ENCODE measurements at places on chromosomes 13 and 19.
A peak's percentile ranks its signal among the peaks of the same experiment; 100 is the strongest.

- peak; percentile 73 for DNase-seq
These were observed 51.1 kb downstream of the LMO7 start for GRCh38 chr13:75687150-75687763.

GRCh38 chr19:43395561-43395960 is 19.1 kb upstream of the TEX101 start:
- no peak for DNase-seq

- peak; percentile 88 for DNase-seq
These were observed 9.1 kb downstream of the SLITRK5 start for GRCh38 chr13:87680298-87680697.

GRCh38 chr19:51754109-51754508 is 2.4 kb upstream of the FPR1 start:
- DNase-seq: no peak

DNA sequence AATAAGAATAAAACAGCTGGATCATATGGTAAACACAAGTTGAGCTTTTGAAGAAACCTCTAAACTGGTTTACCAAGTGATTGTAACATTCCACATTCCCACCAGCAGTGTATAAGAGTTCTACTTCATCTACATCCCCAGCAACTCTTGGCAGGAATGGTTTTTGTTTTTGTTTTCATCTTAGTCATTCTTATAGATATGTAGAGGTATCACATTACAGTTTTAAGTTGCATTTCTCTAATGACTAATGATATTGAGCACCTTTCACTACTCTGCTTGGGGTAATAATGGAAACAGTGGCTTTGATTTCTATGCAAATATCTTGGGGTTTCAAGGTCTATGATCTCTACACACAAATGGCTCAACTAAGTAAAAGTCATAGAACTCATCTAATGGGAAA is 614.5 kb downstream of the TBC1D4 start:
- no peak for DNase-seq

DNA sequence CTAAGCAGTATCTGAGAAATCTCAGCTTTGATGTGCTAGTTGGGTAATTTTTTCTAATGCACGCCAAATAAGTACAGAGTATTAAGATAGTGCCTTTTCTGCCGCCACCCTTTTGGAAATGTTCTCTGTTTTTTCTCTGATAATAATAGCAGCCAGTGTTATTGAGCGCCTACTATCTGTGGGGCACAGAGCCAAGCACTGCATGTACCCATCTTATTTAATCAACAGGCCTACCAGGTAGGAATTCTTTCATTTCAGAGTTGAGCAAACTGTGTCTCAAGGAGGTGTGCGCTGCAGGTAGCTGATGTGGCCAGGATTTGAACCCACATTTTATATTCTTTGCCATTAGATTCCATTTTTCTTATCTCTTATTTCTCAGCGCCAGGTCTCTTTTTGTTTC is 1.4 kb downstream of the EPN1 start:
- no peak for DNase-seq

DNA sequence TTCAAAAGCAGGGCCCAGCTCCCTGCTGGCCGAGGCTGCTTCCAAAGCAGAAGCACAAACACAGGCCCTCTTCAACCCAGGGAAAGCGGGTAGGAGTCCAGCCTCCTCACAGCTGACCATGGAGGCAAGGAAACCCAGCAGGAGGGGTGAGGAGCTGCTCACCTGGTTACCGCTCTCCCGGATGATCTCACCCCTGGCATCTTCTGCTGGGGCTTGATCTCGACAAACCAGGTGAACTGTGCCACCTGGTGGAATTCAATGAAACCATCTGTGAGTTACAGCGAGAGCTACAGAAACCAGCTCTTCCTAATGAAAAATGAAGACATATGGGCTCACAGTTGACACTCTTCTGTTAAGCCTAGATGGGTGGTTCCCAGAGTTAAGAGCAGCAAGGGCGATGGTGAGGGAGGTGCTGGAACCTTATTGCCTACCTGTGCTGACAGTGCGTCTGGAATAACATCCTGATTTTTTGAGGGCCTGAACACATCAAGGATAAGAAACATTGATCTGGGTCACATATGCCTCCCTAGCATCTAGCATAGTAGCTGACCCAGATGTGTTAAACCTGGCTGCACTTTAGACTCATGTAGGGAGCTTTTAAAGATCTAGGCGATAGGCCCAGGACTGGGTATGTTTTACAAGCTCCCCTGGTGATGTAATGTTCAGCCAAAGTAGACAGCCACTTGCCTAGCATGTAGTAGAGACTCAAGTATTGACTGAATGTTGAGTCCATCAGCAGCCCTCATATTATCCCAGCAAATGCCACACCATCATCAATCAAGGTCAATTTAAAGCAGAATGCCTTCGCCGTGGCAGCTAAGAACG is 6.1 kb downstream of the DHRS12 start:
- peak; percentile 87 for DNase-seq

DNA sequence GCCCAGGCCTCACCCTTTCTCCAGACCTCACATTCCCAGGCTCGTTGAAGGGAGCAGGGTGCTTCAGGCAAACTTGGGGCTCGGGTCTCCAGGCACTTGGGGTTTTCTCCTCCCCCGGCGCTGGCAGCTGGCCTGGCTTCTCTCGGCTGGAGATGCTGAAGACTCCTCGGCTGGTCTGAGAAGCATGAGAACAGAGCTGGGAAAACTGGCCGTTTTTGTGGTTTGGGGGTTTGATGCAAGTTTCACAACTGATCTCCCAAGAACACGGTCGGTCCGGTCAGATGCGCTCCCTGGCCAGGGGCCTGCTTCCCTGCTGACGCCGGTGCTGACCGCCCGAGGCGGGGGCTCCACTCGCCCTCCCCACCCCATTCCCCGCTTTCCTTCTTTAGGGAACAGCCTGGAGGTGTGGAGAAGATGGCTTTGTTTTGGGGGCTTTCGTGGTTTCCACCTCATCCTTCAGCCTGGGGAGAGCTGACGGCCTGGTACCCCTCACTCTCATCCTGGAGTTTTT is 35.3 kb downstream of the CEBPA start:
- DNase-seq: no peak

- no peak for DNase-seq
These were observed 1.7 kb downstream of the PRDX2 start for GRCh38 chr19:12799742-12800465.

DNA sequence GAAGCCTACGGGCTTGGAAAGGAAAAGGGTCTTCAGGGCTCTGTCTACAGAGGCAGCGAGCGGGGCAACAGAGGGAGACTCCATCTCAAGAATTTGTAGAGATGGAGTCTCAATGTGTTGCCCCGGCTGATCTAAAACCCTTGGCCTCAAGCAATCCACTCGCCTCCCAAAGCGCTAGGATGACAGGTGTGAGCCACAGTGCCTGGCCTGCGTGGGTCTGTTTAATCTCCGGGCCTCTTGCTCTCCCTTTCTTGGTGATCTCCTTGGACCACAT is 8.1 kb downstream of the RPS9 start:
- no peak for DNase-seq

DNA sequence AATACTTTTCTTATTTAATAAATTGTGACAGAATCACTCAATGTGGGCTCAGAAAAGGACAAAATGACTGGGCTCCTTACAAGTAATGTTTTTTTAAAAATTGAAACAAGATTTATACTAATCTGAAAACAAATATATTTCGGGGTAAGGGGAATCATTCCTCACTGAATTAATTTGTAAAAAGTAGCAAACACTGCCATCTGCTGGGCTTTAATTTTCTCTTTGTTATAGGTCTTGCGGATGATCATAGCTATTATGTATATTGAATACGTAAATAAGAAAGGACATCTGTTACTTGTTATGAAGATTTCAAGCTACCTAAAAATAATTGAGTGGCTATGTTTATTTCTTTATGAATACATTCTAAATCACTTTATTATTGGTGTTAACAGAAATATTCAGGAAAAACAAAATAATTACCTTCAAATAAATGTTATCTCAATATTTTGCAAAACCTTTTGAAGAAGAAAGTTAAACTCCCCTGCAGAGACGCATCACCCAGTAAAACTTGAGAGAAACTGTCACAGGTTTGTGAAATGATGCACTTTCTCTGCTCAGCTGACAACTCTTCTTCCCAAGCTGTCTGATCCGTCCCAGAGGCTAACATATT is 17.8 kb upstream of the ENOX1 start:
- peak; percentile 85 for DNase-seq

DNA sequence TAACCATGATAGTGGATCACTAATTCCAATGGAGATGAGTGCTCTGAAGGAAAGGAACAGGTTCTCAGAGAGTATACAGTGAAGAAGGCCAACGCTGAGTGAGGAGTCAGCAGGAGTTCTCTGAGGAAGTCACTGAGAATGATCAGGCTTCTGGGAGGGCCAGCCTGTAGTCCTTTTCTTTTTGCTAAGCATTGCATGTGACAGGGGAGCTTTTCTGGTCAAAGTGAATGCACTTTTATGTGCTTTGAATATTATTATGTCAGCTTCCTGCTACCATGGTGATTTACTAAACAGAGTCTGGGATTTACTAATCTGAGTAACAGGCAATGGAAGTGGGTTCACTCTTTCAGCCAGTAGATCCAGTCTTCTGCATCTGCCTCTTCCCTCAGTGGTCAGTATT is 81.1 kb upstream of the SERP2 start:
- no peak for DNase-seq

DNA sequence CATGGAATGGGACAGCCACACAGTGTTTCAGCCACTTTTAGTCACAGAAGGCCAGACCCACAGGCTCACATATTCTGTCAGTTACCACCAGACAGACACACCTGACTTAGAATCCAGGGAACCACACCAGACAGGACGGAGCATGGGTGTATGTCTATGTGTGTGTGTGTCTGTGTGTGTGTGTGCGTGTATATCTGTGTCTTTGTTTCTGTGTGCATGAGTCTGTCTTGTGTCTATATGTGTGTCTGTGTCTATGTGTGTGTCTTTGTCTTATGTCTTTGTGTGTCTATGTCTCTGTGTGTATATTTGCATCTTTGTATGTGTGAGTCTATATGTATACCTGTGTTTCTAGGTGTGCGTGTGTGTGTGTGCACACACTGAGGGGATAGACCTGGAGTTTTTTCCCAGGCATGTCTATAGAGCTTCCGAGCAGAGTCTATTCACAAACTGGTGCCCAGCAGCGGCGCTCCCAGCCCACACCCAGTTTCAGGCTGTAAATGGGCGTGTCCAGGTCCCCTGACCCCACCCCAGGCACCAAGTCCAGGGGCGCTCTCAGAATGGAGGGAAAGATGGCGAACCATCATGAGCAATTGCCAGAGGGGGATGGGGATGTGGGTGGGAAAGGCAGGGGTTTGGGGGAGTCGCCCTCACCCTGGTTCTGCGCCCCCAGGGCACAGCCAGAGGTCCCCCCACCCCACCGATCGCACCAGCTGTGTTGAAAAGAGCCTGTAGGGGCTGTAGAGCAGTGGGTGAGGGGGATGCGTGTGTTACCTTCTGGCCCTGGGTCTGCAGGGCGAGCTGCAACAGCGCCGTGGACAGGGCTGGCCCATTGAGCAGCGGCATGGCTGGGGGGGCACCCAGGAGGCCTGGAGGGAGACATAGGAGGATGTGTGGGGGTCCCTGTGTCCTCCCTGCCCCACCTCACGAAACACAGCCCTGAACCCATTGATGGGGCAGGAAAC is 6.3 kb upstream of the FDX2 start:
- no peak for DNase-seq

DNA sequence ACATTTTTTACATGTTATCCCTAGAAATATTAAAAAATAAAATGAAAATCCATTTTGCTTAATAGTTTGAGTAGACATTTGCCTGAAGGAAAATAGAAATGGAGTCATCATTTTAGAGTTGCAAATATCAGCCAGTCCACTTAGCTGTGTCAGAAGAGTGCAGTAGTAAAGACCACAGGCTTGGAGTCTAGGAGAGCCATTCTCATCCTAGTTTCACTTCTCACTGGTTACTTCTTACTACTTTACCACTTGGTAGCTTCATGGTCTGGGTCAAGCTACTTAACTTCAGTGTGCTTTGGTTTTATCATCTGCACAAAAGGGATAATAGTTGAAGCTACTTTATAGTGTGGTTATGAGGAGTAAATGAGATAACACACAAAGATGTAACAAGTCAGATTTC is 286.5 kb upstream of the NBEA start:
- DNase-seq: no peak

DNA sequence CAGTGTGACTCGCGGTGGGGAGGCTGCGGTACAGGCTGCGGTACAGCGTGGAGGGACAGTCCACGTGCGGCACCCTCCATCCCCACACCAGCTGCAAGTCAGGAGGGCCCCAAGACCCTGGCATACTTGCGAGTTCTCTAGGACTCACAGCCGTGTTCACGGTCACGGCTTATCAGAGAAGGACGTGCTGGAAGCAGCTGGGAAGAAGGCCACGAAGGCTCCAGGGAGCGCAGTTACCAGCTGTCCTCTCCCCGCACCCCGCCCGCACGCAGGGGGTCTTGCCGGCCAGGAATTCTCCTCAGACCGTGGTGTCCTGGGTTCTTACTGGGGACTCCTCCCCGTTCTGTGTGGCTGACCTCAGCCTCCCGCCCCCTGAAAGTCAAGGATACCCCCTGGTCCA is 6.2 kb downstream of the ZNF444 start:
- no peak for DNase-seq

DNA sequence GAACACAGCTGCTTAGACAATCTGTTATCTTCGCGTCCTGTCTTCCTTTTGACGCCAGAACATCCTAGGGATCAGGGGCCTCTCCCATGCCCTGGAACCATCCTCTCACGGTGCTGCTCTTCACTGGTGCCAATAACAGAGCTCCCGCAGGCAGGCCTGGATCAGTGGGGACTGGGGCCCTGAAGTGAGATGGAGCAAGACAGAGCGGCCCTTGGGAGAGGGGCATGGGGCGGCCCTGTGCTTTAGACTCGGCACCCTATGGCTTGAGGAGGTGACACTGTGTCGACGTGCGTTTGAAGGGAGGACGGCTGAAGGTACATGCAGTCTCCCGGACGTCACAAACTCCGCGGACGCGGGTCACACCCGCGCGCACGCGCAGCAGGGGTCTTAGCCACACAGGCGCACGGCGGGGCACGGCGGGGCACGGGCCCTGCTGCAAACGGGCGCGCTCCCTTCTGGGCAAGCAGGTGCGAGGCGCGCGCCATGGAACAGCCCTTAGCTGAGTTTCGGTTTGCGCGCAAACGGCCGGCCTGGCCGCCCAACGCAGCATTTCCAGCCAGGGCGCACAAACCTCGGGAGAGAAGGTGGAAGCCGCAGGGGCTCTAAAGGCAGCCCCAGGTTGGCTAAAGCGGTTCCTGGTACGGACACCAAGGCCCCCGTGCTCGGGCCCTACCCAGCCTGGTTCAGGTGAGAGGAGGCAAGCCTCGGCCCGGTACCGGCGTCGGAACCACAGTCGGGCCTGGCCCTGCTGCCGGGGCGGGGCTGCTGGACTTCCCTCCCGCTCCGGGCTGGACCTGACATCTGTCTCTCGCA is 16.5 kb upstream of the RNF17 start:
- DNase-seq: peak; percentile 59

- peak; percentile 90 for DNase-seq
These were observed 32.2 kb downstream of the GP6 start for GRCh38 chr19:55005684-55006488.
